ENCODE measurements at places on chromosomes 6 and 20.

GRCh38 chr6:31947070-31947675 is 1.3 kb downstream of the CFB start:
- DNase-seq = no peak

- DNase-seq = no peak
These were observed 59.5 kb downstream of the SCAF8 start for GRCh38 chr6:154792761-154793160.

- no peak for DNase-seq
These were observed 128.7 kb upstream of the TRAF3IP2 start for GRCh38 chr6:111734068-111735061.

DNA sequence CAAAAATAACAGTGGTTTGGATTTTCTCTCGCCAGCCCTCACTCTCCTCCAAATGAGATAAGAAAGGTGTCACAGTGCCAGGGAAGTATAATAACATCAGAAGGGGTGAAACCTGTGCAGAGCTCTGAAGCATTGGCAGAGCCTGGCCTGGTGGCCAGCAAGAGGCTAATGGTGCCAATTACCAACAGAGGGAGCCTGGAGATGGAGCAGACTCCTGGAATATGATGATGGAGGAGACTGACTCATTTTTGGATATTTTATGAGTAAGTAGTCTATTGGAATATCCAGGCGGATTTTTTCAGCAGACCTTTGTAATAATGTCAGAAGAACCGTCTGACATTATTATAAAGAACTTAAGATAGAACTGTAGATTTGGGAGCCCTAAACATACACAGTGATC is 442.6 kb upstream of the MARCKS start:
- DNase-seq = no peak

DNA sequence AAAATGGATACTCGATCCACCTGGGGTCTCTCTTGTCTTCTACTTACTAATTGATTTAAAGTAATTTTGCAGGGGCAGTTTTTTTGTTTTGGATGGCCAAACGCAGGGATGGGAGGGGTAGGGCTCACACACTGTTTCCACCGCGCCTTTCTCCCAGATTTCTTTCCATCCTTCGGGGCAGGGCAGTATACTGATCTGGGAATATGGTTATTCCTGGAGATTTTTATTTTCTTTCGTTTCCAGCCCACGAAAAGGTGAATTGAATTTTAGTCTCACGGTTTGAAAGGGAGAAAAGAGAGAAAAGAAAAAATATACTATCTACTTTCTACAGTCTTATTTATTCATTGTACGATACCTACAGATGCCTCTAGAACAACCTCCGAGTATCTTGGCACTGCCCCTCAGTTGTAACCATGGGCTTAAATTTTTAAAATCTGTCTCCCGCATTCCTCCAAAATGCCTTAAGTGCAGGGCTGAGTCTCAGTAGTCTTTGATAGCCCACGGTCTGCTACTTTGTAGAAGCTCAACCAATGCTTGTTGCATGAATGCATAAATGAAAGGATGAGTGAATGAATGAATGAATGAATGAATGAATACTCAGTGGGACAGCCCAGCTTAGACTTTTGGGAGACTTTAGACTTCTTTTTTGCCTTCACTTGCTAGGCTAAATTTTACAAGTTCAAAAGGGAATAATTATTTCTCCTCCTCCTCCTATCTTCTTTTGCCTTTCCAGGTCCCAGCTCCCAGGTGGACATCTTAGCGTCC is 18.1 kb upstream of the TRIM27 start:
- DNase-seq = no peak

DNA sequence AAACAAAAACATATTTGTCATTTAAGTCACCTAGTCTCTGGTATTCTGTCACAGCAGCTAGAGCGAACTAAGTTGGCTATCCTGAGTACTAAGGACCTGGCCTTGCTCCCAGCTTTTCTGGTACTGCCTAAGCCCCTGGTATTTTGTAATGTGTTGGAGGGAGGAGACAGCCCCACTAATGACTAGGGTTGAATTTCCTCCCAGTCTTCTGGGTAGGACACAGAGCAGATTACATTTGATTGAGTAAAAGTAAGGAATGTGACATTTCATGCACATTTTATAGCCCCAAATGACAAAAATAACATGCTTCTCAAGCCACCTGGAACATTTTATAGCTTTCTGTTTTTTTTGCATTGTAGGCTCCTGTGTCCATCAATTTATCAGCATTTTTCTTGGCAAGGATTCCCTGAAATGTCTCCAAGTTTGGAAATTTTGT is 47.9 kb upstream of the DDR1 start:
- no peak for DNase-seq

DNA sequence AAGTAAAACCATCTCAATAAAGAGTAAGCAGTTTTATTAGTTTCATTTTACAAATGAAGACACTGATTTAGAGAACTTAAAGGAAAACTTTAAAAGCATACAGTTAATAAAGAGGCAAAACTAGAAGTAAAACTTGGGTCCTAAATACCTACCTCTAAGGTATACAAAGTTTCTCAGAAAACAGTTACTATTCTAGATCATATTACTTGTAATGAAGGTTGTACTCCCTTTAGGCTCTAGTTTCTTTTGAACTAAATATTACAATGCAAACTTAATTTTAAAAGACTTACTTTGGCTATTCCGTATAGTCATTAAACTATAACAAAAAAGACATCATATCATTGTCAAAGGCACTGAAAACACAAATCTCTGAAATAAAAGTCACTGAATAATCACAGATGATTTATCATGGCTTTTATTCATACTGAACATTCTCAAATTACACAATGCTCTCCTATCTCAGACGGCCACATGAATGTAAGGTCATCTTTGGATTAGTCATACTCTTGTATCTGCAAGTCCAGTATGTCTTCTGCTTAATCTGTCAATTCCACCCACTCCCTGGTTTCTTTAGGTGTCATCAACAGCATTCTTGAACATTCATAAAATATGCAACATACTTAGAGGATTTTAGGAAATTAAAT is 361.6 kb upstream of the RUNX2 start:
- no peak for DNase-seq

DNA sequence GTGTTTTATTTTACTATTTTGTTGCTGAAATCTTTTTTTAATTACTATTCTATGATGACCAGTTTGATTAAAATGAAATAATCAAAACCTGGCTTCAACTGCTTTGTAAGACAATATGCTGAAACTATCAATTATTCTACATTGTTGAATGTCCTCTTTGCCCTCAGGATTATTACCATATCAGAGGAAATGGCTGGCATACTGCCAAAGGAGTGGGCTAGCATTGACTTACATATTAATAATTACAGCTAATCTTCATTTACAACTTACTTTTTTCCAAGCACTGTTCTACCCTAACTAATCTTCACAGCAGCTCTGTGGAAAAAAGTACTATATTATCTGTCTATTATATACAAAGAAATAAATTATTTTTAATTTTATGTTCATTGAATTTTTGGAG is 560.5 kb downstream of the BCKDHB start:
- DNase-seq = no peak

GRCh38 chr6:151729829-151730495 is 77.5 kb upstream of the ESR1 start:
- no peak for DNase-seq

DNA sequence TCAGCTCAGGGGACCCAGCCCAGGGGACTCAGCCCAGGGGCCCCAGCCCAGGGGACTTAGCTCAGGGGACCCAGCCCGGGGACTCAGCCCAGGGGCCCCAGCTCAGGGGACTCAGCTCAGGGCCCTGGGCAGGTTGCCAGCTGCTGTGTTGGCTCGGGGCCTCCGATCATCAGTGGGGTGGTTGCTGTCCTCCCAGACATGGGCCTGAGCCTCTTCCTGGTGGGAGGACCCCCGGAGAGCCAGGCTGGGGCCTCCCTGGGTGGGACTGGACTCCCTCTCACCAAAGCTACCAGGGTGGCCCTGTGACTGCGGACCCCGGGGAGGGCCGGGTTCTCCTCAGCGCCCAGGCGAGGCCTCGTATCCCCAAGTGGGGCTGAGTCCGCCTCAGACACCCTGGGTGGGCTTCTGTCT is 4.4 kb downstream of the COL20A1 start:
- no peak for DNase-seq

GRCh38 chr20:44349349-44349748 is 6.2 kb upstream of the HNF4A start:
- no peak for DNase-seq

DNA sequence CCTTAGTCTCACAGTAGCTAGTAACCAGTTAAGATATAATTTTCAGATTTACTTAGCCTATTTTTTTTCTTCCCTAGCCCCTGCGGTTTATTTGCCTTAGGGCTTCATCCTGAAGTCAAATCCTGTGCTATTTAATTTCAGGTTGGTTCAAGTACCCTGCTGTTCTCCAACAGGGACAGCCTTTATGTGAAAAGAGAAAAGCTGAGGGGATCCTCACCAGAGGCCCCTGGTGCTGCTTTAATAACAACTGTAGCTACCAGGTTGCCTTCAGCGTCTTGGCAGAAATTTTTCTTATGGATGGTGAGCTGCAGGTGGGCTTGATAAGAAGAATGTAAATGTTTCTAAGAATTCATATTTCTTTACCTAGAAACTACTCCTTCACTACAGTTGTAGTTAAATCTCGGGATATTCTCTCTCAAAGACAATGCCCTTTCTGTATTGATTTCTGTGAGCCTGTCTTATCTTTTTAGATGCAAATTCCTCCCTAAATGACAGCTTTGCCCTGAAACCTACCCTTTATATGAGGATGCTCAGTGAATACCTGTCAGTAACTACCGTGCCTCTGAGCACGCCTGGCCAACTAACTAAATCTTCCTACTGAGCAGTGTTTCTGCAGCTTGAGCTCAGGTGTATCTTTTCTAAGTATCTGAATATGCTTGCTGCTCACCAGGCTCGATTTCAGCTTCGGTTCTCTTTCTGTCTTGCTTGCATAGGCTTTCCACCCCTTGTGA is 320.5 kb downstream of the MMUT start:
- DNase-seq = no peak
